ENCODE measurements at places on chromosomes 5 and 9.

- DNase-seq, result no peak
These were observed 205.1 kb downstream of the AUH start for GRCh38 chr9:91156451-91157234.

GRCh38 chr9:100674419-100675122 is 96.7 kb downstream of the CAVIN4 start:
- no peak for DNase-seq

DNA sequence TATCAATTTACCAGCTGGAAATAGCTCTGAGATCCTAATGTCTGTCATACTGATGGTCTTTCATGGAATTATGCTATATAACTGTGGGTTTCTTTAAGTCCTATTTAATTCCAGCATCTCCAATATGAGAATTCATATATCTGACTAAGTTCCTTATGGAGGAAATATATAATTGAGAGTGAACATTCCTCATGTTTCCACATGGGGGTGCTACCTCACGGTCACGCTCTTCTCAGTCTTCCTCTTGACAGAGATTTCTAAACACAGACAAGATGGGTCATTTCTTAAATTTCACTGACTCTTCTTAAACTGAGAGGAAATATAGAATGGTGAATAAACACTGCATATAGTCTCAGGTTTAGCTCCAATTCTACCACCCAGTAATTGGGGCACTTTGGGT is 212.1 kb downstream of the SLF1 start:
- DNase-seq, result peak; percentile 17

DNA sequence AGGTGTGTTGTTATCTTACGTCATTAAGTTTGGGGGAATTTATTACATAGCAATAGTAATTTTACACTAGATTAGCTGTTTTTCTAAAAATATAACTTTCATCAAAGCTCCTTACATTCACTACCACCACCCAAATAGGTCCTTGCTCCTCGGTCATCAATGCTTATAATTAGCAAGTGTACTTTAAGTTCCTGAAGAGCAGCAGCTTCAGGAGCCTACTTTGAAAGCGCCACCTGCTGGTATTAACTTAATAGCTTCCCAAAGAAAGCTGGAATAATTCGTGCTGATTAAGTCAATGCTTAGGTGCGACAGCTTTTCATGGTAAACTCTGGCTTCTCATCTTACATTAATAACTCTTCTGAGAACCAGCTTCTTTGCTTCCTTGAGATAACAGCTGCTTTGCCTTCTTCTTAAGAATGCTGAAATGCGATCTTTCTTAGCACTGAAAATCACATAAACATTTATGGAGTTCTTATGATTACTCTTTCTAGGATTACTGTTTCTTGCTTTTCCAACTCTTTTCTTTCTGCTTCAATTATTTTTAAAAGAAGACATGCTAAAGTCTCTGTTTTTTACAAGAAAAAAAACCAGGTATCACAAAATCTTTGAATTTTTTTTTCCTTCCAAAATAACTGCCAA is 10.0 kb upstream of the C5 start:
- peak; percentile 69 for DNase-seq

DNA sequence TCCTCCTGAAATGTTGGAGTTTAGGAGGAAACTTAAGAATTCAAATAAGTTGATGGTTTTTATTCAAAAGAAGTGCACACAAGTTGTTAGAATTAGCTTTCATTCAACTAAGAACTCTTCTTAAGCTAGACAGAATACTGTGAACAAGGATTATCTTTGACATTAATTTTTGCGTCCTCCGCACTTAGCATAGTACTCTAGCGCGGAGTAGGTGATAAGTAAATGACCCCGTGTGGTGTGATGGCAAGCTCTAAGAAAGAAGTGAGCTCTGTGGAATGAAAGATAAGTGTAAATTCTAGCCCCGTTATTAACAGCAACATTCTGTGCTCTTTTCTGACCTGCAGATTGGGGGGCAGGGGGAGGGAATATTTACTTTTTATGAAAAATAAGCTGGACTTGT is 1.0 kb downstream of the BRIX1 start:
- no peak for DNase-seq

GRCh38 chr5:124182133-124182532 is 564.3 kb downstream of the ZNF608 start:
- DNase-seq, result no peak

GRCh38 chr9:129109952-129110739 is 447 bp downstream of the CRAT start:
- no peak for DNase-seq

- no peak for DNase-seq
These were observed 419.4 kb upstream of the PTGER4 start for GRCh38 chr5:40260361-40260760.

DNA sequence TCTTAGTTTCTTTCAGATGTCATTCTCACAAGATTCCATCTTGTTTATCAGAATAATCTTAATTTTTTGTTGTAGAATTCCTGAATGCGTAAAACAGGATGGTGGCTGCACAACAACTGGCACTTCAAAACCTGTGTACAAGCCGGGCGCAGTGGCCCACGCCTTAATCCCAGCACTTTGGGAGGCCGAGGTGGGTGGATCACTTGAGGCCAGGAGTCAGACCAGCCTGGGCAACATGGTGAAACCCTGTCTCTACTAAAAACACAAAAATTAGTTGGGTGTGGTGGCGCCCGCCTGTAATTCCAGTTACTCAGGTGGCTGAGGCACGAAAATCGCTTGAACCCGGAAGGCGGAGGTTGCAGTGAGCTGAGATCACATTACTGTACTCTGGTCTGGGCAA is 10.5 kb upstream of the CCNB1 start:
- DNase-seq, result no peak

GRCh38 chr9:15116130-15116580 is 190.9 kb downstream of the TTC39B start:
- no peak for DNase-seq
